NCI-H2029 (cell line): ENCODE measurements at places on chromosomes 2 and 18.

DNA sequence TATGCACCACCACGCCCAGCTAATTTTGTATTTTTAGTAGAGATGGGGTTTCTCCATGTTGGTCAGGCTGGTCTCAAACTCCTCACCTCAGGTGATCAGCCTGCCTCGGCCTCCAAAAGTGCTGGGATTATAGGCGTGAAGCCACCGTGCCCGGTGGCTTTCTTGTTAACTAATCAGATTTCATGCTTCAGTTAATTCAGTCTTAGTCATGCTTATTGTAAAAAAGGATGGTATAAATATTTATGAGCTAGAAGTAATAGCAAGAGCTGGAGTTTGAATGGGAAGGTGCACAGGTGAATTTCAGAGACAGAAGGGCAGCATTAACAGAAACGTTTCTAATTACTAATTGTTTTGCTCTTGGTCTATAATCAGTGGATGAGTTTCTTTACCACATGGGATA, 10.3 kb downstream of the GEMIN6 start:
- DNase-seq, result no peak

DNA sequence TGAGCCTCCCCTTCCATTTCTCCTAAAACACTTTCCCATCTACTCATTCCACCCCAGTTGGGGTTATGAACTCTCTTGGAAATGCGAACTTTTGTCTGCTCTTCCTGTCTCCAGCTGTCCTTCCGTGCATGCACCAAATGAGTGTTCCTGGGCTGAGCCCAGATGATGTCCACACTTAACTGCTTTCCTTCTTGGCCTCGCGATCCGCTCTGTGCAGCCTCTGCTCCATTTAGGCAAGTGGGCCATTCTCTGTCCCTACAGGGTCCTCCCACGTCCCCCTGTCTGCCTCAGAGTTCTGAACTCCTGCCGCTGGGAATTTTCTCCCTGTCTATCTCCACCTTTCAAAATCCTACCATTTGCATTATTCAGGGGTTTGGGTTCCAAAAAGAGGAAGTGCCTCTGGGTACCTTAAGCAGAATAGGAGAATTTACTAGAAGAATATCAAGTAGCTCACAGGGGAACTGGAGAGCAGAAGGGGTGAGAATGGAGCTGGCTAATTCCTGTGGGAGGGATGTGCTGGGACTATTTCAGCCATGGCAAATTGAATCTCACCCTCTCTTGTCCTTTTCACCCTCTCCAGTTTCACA, 4.7 kb upstream of the NCK2 start:
- DNase-seq, result no peak

- DNase-seq, result no peak
Observed at GRCh38 chr18:3605954-3606443, 156.0 kb downstream of the TGIF1 start.

DNA sequence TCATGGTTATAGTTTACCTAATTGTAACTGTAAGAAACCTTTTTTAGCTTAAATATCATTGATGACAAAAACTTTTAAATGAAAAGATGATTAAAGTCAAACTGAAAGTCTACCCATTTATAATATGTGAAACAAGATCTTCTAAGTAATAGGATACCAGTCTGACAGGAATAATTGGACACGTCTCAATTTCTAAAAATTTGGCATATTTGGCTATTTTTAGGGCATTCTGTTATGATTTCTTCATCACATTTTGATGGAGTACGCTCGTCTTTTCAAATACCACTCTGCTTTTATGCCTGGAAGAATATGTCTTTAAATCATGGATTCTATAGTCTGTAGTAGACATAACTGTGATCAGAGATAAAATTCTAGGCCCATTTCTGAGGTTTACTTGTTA, 1.3 kb downstream of the R3HDM1 start:
- DNase-seq, result no peak

- DNase-seq, result no peak
Observed at GRCh38 chr2:142095647-142096046, 35.2 kb downstream of the LRP1B start.
